ENCODE measurements at places on chromosomes 1 and 21. TPM values are rescaled to one million over a fixed set of nuclear protein-coding genes. Genes with fewer than 3 reads are reported as not detected.

DNA sequence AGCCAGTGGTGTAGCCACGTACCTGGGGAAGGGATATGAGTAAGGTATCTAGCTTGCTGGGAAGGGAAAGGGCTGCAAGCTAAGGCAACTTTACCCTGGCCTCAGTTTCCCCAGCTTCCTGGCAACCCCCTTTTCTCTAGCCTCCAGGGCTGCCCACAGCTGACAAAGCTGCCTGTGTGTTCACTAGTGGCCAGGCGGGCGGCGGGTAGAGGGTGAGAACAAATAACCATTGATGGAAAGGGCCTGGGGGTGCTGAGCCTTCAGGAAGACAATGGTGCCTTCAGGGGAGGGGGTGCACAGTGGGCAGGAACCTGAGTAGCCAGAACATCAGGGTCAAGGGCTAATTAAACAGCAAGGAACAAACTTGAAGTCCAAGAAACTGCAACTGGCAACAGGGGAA lies 6.1 kb downstream of the CERS2 start:
- DNase-seq: no peak

- DNase-seq: no peak
These were observed 351.0 kb upstream of the B3GALT2 start for GRCh38 chr1:193537266-193538002.

DNA sequence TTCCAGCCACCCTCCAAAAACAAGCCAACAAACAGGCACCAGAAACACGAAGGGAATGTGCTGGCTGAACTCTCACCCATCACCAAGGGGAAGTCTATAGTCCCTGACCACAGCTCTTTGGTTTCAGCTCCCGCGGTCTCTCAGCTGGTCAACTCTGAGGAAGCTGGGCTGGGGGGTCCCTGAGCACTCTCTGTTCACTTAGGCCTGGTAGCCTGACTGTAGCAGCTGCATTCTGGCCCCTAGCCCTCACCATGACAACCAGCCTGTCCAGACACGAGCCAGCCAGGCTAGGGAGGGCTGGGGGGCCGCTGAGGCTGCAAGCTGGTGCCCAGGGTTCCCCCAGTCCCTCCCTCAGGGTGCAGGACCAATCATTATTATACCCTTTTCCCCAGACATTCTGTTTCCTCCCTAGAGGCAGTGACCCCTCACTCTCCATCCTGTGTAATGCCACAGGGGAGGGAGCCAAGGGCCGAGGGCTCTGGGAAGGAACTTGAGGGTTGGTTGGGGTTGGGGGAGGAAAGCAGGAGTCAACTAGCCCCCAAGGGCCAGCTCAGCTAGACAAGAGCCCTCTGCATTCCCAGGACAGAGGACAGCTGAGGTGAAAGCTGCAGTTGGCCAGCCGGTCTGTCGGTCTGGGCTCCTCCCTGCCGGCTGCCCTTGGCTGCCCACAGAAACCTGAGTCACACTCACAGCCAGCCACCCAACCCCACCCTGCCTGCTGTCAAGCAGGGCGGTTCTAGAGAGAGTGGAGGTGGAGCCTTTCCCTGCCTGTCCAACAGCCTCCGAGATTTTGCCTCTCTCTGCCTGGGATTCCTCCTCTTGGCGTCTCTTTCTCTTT lies 1.2 kb upstream of the TRAPPC3 start:
- DNase-seq: no peak

GRCh38 chr1:236058141-236058934 lies 6.6 kb downstream of the NID1 start:
- no peak for DNase-seq

GRCh38 chr1:175887981-175888428 lies 144.6 kb upstream of the TNR start:
- DNase-seq: no peak

Gene KDF1
- 10.0 TPM for total RNA-seq

Gene TARS2
- total RNA-seq: 20.5 TPM
